Brain microvascular endothelial cell (primary cell): ENCODE measurements at places on chromosomes 12 and 14.
A peak's percentile ranks its signal among the peaks of the same experiment; 100 is the strongest.

- no peak for DNase-seq
Observed at GRCh38 chr12:67957383-67957782, 31.9 kb upstream of the IFNG-AS1 start.

DNA sequence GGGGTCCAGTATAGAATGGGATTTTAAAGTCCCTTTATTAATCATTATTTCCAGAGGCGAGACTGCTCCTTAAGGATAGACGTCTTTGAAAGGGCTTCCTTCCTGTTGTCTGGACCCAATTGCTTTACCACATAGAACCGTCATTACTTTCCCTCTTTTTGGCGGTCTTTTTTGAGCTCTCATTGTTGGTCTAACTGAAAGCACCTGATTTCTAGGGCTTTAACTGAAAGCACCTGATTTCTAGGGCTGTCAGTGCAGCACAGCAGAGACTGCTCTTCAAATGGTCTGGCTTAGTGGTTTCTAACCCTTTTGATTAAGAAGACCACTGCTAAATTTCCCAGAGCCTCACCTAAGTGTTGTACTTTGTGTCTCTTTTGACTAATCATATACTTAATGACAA lies 95.8 kb downstream of the PRKCH start:
- DNase-seq: no peak

GRCh38 chr12:91986084-91986483 lies 159.6 kb downstream of the BTG1 start:
- no peak for DNase-seq

GRCh38 chr14:90581745-90582144 lies 184.9 kb downstream of the CALM1 start:
- no peak for DNase-seq

DNA sequence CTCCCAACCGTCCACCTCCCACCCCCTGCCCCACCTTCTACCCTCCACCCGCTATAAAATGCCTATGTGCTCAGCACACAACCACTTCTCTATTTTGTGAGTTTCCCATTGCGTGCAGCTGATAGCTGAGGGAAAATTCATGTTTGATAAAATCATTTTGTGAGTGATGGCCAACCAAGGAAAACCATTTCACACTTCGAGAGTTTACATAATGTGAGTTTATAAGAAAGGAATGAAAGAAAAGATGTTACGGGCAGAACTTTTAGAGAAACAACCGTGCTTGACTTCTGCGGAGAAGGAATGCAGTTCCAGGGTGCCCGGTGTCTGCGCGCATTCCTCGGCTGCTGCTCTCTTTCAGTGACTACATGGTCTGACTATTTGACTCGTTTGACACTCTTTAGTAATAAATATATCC lies 140.9 kb downstream of the EFCAB11 start:
- peak; percentile 95 for DNase-seq

DNA sequence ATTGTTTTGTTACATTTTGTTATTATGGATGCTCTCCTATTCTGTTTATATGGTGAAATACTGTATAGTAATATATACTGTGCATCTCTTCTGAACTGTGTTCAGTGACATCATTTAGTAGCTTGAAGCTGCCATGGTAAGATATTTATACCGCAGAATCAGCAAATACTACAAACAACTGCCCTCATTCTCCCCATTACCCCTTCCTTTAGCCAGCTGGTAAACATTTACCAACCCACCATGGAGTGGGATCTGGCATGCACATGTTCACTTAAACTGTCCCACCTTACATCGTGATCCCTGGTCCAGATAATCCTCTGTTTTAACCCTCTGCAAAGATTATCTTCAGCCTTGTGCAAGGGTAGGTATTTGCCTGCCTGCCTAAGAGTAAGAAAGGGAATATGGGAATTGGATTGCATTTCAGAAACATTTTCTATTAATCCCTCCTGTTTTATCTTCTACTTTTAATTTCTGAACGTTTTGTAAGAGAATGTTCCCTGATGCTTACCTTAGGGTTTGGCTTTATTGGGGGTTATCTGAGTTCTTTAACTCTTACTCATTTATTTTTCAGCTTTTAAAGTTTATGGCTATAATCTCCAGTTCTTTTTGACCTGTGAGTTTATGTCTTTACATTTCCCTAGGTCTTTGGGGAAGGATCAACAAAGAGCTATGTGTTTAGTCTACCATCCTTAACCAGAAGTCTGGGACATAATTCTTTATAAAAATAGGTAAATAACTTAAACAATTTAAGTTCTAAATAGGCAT lies 46.5 kb downstream of the FBXO34 start:
- DNase-seq: no peak

DNA sequence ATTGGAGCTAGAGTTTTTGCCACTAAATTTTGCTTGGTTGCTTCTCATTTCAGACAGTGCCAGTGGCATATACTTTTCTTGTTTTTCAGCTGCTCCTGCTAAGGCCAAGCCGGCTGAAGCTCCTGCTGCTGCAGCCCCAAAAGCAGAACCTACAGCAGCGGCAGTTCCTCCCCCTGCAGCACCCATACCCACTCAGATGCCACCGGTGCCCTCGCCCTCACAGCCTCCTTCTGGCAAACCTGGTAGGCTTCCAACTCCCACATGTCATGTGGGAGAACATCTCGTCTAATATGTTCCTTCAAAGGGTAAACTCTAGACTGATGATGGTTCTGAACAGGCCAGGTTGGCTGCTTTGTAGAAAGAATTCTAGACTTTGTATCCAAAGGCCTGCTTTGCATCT lies 11.0 kb downstream of the DLST start:
- no peak for DNase-seq

- no peak for DNase-seq
Observed at GRCh38 chr12:96170762-96171161, 23.4 kb upstream of the ELK3 start.

- DNase-seq: no peak
Observed at GRCh38 chr14:43407706-43408105, 1099.4 kb downstream of the FSCB start.

- DNase-seq: no peak
Observed at GRCh38 chr14:63212209-63212608, 8.0 kb downstream of the RHOJ start.

GRCh38 chr14:68728342-68729106 lies 64.3 kb downstream of the ZFP36L1 start:
- no peak for DNase-seq

DNA sequence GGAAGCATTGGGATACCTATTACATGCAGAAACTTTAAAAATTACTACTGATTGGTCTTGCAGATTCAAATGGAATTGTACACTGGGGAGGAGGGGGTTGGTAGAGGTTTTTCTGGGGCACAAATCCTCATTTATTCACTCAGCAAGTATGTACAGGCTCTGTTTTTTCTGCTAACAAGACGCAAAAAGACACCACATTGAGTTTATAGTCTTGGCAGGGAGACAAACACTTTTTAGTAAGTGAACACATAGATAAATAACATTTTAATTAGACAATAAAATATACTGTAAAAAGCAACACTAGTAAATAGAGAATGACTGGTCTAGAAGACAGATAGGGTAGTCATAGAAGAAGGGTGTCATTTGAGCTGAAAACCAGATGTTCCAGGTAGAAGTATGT lies 23.8 kb downstream of the GLIPR1L2 start:
- no peak for DNase-seq

DNA sequence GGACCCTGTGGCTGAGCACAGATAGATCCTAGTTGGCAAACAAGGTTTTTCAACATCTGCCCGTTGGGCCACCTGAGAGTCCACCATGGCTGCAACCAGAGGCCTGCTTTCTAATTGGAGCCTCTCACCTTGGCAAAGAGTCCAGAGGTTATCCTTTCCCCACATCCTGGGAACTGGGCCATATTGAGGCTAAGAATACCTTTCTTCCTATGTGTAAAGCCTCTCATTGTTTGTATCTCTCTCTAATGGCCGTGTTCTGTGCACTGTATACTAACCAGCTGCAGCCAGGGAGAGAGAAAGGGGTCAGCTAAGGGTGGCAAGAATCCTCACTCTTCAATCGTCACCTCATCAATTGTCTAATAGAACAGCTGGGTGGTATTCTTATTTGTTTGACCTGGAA lies 79.1 kb upstream of the ST8SIA1 start:
- DNase-seq: no peak

- no peak for DNase-seq
Observed at GRCh38 chr12:6538420-6539313, 4.3 kb downstream of the GAPDH start.

DNA sequence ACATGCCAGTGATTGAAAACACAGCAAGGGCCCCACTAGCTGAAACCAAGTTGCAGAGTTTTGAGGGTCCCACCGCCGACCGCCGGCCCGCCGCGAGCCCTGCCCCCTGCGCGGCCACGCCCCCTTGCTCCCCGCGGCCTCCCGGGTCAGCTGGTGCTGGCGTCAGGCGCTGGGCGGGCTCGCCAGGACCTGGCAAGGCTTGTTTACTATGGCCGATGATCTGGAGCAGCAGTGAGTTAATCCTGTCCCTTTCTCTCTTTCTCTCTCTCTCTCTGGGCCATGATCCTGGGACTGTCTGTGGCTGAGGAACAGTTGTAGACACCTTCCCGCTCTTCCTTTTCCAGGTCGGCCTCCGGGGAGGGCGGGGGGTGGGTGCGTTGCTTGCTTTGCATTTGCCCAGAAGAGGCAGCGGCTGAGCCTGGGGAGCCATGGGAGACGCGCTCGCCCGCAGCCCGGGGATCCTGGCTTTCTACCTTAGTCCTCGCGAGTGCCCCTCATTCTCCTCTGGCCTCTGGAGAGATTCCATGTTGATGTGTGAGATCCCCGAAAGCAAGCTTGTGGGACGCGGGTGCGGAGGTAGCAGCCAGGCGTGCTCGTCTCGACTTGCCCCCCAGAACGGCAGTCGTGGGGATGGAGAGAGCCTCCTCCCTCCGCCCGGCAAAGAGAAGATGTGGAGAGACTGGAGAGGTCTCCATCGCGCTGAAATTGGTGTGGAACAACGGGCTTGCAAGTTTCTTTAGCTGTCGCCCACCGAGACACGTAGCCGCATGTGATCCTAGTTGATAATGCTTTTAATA lies at the start of gene ABHD4:
Gene ABHD4, plus strand, starts transcription at position 202 of the 797 bp plus-strand sequence. Its CDS starts 7 bp downstream, at position 209.
- peak; percentile 50 for DNase-seq

- DNase-seq: no peak
Observed at GRCh38 chr14:61568572-61569011, 126.7 kb upstream of the HIF1A start.

DNA sequence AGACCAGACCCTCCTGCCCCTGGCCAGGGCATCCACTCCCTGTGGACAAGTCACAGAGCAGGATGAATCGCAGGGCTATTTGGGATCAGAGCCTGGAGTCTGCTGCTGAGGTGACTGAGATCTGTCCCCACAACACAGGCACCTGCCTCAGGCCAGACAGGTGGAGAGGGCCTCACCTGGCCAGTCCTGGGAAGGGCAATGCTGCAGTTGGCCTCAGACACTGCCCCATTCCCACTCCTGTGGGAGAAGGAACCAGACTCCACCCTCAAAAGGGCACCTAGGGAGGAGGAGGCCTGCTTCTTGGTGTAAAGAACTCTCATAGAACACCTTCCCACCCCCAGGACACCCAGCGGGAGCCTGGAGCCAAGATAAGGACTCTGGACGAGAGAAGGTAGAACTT lies 48.3 kb upstream of the PLEKHG6 start:
- no peak for DNase-seq

DNA sequence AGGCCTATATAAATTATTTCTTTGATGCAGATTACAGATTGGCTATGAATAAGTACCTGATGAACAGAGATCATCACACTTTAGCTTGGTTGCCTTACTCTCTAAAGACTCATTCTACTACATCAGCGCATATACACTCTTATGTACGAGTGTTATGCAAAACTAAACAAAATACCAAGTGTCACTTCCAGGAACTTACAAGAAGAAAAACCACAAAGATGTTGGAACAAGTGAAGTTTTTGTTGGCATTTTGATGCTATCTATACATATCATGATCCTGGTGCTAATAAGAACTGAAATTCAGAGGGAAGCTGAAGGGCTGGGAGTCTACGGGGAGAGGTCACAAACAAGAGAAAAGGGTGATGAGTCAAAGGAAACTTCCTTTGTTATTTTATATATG lies 47.9 kb upstream of the CERS5 start:
- no peak for DNase-seq

- no peak for DNase-seq
Observed at GRCh38 chr14:105201156-105201924, 20.2 kb upstream of the NUDT14 start.

DNA sequence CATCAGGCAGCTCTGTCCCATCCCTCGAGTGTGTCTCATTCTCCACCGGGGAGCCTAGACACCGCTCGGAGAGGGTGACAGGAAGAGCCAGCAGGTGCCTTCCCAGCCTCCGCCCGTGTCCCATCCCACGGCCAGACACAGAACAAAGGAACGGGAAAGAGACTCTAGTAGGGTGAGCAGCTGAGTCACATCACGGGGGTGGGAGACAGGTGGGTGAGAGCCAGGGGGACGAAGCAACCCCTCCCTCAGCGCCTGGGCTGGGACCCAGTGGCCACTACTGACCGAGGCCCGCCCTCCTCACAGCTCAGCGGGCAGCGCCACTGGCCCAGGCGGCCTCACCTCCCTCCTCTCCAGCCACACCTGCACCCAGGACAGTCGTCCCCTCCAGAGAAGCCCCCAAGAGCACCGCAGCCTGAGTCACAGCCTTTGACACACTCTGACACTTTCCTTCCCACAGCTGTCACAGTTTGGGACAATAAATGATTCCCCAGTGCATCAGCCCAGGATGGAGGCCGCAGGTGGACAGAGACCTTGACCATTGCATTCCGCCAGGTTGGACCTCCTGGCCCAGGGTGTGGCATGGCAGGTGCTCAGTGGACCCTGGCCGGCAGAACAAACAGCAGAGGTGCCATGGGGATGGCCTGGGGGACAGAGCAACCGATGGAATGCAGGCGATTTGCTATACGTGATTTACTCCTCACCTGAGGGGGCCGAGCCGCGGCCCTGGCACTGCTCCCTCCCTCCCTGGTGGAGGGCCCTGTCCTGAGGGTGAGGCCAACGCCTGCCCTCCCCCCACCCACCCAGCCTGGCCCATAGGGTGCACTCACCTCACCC lies 45.4 kb upstream of the GALNT9 start:
- DNase-seq: no peak

DNA sequence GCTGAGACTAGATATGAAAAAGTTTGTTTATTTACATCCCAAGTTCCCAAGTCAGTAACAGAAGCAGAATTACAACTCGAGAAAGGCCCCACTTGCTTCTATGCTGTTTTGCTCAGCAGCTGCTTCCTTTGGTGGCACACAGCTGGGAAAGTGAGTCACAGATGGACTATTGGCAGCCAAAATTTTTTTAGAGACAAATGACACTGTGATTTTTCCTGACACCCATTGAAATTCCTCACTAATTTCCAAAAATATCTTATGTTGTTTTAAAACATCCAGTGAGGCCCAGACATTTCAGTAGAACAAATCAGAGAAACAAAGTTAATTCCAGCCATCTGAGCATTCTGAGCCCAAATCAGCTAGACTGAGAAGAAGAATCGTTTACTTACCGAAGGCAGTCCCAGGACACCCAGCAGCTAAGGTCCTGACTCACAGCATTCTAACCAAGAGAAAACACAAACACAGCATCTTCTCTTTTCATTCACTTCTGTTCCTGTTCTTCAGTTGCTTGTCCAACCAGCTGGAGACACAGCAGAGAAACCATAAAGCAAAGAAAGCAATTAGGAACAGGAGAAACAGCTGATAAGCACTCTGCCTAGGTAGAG lies 188.3 kb downstream of the DAD1 start:
- no peak for DNase-seq

GRCh38 chr14:81392052-81392451 lies 8.1 kb downstream of the STON2 start:
- DNase-seq: no peak

GRCh38 chr12:92020983-92021665 lies 124.5 kb downstream of the BTG1 start:
- no peak for DNase-seq
